ENCODE measurements at places on chromosomes 5 and 9.
A peak's percentile ranks its signal among the peaks of the same experiment; 100 is the strongest.

DNA sequence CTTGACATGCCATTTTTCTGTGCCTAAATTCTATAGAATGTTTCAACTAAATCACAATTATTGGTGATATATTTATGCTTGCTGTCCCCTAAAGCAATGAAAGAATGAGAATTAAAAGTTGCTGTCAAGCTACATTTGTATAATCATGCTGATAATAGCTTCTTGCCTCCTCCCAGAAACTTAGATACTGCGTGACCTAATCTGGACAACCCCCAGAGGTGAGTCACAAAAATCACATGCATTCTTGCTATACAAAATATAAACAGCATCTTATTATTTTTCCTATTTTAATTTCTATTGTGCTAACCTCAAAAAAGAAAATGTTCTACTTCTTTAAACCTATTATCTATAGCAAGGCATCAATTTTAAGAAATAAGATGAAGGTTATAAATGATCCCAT lies 995.8 kb upstream of the ACO1 start:
- no peak for DNase-seq

- no peak for DNase-seq
Observed at GRCh38 chr9:117473293-117473692, 58.4 kb upstream of the ASTN2 start.

- DNase-seq, result no peak
Observed at GRCh38 chr9:74431467-74431866, 65.7 kb upstream of the RORB start.

GRCh38 chr5:177528631-177529030 lies 11.9 kb upstream of the DDX41 start:
- no peak for DNase-seq

GRCh38 chr5:119454171-119454570 lies 1.9 kb downstream of the HSD17B4 start:
- DNase-seq, result no peak

DNA sequence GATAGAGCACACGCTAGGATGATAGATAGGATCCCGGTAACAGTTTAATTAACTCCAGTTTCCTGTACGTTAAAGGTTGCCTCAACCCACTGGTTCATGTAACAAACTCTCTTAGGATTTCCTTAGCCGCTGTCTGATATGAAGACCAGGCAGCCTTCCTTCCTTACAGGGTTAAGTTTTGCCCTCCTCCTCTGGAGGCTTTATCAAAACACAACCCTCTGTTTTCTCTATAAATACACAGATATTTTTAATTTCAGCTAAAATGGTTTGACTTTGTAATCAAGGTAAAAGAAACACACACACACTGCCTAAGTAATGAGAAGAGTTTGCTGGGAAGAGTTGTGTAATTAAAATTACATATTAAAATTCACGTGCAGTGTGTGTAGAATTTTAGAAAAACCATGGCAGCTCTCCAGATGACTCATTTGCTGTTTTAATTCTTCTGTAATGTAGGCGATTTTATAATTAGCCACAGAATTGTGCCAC lies 369.8 kb downstream of the CSNK1G3 start:
- DNase-seq, result no peak

GRCh38 chr5:72125271-72125940 lies 18.1 kb downstream of the MAP1B start:
- no peak for DNase-seq

DNA sequence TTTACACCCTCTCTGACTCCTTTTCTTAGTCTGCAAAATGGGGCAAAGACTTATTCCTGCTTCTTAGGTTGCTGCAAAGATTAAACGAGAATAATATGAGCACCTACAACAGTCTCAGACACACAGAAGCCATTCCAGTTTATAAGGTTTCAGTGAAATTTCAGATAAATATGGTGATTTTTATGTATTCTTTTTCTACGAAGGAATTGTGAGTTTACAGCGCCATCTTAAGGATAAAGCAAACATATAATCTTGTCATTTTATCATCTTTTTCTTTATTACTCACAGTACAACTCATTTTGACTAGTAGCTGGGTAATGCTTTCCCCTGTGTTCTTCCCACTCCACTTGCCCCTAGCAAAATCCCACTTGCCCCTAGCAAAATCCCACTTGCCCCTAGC lies 29.2 kb upstream of the SMC5 start:
- no peak for DNase-seq

- DNase-seq, result no peak
Observed at GRCh38 chr5:15286650-15287049, 213.3 kb upstream of the FBXL7 start.

DNA sequence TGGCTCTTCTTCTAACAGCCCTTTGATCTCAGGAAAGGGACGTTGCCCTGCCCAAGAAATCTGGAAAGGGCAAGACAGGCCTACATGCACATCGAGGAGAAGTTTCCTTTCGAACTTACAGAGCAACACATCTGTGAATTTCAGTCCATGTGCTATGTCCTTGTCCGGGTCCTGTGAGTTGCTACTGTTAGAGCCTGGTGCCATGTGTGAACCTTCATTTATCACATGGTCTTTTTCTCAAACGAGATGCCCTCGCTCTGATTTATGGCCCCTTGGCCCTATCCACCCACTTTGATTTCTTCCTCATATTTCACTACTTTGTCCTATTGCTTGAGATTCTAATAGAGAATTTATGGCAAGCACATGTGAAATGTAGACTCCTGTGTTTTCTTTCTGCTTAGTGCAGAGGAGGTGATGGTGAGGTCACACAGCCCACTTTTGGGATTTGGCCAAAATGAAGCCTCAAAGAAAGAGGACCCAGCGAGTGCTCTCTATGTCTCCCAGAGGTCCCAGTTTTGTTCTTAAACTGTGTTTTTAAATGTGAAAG lies 153.1 kb downstream of the SNCAIP start:
- no peak for DNase-seq

- DNase-seq, result no peak
Observed at GRCh38 chr5:109105631-109106267, 304.0 kb downstream of the PJA2 start.

GRCh38 chr5:15261269-15261995 lies 238.5 kb upstream of the FBXL7 start:
- no peak for DNase-seq

DNA sequence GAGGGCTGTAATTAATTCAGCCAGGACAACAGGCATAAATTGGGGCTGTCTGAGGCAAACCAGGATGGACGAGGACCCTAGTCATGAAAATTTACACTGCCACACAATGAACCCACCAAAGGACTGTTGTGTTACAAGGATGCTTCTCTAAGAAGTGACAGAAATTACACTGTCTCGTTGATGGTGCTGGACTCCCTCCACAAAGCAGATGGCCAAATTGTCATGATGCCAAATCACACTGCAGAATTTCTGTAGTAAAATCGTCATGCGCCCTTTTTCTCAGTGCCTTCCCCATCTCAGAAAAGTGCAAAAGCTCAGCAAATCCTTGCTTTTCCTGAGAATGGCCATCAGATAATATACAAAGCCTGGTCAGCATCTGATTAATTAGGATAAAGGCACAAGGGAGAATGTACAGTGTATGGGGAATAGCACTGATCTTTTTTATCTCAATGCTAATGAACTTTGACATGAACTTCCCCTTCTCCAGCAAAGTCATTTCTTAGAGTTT lies 545.8 kb downstream of the CSNK1G3 start:
- DNase-seq, result no peak

DNA sequence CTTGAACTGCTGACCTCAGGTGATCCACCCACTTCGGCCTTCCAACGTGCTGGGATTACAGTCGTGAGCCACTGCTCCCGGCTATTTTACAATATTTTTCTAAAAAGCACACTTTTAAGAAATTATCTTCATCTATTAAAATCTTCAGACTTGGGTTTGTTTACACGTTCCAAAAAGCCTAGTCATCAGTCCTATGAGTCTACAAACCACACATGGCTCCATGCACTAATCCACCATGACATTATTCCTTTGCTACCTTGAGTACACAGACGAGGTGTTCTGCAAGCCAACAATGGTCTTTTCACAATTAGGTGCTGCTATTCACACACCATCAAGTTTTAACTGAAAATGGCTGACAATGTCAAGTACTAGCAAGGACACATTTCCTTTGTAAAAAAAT lies 41.0 kb downstream of the TRPM6 start:
- DNase-seq, result no peak

- peak; percentile 74 for DNase-seq
Observed at GRCh38 chr9:70413799-70414775, at the start of gene KLF9. KLF9 (minus strand) TSS chr9:70414657; CDS start chr9:70413363, 1,294 bp downstream.

DNA sequence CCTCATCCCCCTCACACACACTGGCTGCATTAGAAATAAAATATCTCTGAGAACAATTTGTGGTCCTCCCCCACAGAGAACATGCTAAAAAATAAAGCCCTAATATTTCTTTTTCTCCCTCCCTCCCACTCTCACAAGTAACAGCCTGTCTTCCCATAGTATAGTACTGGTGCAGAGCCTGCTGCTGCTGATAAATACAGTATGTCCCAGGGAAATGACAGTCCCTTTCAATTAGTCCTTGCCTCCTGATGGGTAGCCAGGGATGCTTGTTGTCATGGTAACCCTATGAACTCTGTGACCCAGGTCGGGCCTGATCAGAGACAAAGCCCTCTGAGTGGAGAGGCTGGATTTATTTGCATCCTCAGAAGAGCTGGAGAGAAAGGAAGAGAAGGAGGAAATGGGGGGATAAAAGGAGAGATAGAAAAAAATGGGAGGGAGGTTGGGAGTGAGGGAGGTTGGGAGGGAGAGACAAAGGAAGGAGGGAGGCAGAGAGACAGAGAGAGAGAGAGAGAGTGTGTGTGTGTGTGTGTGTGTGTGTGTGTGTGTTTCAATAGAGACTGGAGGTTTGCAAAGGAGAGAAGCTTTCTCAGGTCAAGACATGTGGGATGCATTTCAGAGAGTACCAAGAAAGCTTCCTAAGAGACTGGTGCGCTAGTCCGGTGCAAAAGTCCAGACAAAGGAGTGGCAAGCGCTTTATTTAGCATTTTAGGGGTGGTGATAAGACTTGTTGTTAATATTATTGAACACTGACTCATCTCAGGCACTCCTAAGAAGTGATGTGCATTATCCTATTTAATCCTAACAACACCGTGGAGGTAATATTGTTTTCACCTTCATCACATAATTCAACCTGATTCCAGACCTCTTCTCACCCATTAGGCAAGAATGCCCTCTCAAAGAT lies 260.8 kb downstream of the FAM114A2 start:
- DNase-seq, result no peak

DNA sequence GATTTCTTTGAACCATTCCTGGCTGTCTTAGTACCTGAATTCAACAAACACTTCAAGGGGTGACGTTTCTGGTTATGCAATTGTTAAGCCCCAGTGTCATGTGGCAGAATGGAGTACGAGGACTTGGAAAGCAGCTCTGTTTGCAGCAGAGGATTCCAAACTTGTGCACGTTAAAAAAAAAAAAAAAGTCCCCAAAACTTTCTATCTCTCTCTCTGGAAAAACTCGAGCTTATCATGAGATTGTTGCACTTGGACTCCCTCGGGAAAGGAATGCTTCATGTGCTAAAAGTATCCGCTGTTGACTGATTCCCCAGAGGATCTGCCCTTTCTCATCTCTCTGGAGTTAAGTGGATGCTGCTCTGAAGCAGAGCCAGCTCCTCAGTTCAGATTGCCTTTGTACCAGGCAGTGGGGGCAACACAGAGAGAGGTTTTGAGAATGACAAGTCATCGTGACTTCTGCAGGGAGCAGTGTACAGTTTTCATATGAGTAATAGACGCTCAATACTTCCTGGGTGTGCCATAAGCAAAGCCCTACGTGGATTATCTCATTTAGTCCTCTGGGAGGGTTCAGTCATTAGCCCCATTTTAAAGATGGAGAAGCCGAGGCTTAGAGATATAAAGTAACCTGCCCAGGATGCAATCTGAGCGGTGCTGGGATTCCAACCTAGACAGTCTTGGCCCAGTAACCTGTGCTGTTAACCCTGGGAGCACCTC lies 28.1 kb downstream of the TMOD1 start:
- DNase-seq, result no peak

DNA sequence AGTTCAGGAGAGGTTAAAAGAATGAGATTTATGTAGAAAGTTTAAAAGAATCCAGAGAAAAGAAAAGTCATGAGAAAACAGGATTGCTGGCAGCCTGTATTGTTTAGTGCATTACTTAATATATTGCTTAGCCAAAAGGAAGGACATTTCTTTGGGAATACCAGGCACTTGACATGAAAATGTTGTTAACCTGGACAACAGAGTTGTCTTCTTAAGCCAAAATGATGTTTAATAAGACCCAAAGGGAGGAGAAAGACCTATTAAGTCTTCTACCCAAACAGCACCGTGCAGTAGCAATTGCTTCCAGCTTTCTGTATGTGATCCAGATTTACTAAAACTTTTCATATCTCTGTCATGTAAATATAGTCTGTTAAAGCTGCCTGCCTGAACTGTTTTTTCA lies 74.0 kb upstream of the PRLR start:
- DNase-seq, result no peak

GRCh38 chr5:115586525-115587146 lies 15.6 kb downstream of the TICAM2 start:
- DNase-seq, result no peak

GRCh38 chr9:113675475-113675941 lies 200.6 kb upstream of the ZNF618 start:
- DNase-seq, result no peak

- no peak for DNase-seq
Observed at GRCh38 chr9:91275655-91276054, 86.1 kb downstream of the AUH start.

- DNase-seq, result no peak
Observed at GRCh38 chr5:116444373-116445295, 130.0 kb downstream of the SEMA6A start.

DNA sequence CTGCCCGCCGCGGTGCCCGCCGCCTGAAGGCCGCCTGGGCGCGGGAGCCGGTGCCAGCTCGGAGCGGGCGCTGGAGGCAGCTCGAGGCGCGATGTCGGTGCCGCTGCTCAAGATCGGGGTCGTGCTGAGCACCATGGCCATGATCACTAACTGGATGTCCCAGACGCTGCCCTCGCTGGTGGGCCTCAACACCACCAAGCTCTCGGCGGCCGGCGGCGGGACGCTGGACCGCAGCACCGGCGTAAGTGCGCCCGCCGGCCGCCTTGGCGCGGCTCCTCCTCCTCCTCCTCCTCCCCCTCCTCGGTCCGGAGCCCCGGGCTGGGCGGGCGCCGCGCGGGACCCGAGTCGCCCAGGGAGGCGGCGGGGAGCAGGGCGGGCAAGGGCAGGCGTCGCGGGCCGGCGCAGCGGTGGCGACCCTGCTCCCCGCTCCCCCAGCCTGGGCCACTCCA lies 455 bp downstream of the OLFM1 start:
- no peak for DNase-seq

- no peak for DNase-seq
Observed at GRCh38 chr5:14510156-14510734, 71.3 kb upstream of the OTULINL start.

DNA sequence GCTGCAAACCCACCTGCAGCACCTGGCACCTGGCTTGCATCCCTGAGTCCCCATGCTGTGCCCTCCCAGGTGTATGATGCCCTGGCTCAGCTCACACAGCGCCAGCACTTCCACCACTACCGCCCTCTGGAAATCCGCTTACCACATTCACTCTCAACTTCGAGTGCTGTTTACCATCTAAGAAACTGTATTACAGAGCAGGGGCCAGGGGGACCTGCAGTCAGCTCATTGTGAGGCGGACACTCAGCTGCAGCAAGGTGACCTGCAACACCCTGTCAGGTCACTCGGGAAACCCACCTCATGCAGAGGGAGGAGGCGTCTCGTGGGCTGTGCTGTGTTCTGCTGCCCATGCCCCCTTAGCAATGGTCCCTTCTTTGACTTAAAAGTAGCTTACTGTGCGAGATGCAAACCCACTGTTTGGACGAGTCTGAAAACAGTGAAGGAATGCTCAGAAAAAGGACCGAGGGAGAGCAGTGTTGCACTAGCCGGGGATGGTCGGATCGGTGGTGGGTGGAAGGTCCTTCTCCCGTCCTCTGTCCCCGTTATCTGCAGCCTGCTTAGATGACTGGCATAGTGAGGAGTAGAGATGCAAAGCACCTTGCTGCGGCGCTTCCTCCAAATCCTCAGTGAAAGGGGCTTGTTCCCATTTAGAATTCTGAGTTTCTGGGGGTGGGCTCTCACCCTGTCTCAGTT lies 55.2 kb upstream of the CTSL start:
- DNase-seq, result no peak

All from stimulated activated CD8-positive, alpha-beta memory T cell treated with anti-CD3 and anti-CD28 coated beads, Interleukin-7, amount 100 ng/mL, for 1 hour (primary cell).